ENCODE measurements at places on chromosomes 1 and 21.
A peak's percentile ranks its signal among the peaks of the same experiment; 100 is the strongest.

DNA sequence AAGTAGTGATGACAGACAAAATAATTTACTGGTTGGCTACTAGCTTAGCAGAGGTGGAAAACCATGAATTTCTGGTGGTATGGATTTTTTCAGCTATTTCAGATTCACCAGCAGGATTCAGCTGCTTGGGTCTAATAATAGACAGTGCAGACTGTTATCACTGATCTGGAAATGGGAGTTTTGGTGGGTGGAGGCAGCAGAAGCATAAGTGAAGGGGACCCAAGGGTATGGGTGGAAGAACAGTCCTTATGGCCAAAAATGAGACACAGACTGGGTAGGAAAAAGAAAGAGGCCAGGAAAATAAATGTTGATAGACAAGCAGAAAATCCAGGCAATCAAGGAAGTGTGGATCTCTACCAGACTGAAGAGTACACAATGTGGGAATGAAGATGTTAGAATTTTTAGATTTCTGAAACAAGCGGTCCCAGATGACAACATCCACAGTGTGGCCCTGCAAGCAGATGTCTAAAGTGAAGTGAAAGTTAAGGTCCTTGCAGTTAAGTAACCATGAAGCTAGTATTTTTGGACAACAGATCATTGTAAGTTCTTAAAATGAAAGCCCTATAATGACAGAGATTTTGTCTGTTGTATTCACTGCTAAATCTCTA is 24.7 kb downstream of the LYST start:
- DNase-seq: no peak

DNA sequence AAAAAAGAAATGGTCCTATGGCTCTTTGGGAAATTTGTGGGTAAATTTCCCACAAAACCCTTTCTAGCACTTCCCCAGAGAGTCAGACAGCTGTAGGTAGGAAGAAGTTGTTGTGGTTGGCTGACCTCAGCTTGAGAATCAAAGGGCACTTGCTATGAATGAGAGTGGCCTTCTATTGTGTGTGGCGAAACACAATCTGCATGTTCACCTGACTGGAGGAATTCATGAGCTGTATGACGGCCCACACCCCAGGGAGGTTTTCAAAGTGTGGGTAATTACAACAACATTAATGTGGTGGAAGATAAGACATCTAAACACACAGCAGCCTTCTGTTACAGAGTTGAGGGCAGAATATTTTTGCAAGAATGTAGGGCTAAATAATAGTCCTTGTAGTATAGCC is 38.8 kb downstream of the NGF start:
- DNase-seq: no peak

DNA sequence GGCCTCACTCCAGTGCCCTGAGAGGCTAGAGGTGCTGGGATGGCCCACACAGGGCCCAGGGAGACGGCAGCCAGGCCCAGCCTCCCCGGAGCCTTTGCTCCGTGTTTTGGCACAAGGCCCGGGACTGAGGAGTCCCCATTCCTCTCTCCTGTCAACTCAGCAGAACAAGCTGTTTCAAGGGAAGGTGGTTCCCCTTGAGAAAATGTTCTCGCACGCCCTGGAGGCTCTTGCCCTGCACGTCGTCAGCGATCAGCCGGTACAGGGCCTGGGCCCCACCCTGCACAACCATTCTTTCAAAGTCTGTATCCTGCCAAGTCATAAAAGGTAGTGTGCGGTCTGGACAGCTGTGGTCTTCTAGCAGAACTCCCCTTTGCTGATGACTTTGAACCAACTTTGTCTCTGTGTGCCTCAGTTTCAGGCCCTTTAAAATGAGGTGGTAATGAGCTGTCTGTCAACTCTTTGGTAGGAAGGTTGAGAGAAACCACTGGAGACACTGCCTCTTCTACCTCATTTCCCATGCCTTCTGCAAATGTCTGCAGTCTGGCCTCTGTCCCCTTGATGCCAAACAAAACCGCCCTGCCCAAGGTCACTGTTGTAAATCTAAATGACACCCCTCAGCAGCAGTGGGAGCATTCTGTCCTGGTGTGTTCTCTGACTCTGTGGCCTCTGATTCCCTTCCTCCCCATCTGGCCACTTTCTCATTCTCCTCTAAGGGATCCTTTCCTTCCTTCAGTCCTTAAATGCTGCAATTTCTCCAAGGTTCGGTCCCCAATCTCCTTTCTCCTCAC is 138.6 kb upstream of the JUN start:
- peak; percentile 46 for DNase-seq

- DNase-seq: no peak
Observed at GRCh38 chr1:199109160-199109559, 470.3 kb downstream of the PTPRC start.

GRCh38 chr1:14529475-14529874 is 69.0 kb upstream of the KAZN start:
- DNase-seq: no peak
